B cell (primary cell): ENCODE measurements at places on chromosomes 2 and 18.
A peak's percentile ranks its signal among the peaks of the same experiment; 100 is the strongest.

DNA sequence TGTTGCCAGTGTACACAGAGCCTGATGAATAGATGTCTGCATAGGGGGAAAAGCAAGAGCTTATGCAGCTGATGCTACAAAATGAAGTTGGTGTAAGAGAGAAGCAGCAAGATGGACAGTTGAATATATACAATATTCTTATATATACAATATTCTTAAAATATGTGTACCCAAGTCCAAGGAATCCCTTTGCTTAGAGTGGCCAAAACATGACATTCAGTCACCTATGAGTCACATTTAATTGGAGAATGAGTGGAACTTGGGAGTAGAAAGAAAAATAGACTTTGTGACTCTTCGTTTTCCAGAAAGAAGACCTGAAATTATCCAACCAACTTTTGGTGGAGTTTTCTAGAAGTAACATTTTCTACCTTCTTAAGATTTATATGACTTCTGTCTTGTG, 81.8 kb downstream of the SCN9A start:
- no peak for DNase-seq

GRCh38 chr2:172697296-172697695, 38.3 kb upstream of the RAPGEF4 start:
- no peak for DNase-seq

- DNase-seq = no peak
Measured at GRCh38 chr2:106745468-106745867, 140.5 kb downstream of the ST6GAL2 start.

DNA sequence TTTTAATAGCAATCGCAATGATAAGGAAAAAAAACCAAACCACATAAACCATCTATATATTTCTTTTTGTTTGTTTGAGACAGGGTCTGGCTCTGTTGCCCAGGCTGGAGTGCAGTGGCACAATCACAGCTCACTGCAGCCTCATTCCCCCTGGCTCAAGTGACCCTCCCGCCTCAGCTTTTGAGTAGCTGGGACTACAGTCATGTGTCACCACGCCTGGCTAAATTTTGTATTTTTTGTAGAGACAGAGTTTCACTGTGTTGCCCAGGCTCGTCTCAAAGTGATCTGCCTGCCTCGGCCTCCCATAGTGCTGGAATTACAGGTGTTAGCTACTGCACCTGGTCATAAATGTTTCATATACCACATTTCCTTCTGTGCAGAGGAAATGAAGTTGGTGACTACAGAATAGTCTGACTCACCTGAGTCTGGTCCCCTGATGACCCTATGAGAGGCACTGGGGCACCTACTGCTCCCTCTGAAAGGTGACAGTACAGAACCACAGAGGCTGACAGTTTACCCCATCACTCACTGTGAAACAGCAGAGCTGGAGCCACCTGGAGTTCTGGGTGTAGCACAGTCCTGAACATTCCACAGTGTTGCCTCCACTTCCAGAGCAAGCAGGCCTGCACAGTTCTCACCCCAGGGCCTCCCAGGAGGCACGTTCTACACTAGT, 183.7 kb upstream of the PXDN start:
- no peak for DNase-seq

DNA sequence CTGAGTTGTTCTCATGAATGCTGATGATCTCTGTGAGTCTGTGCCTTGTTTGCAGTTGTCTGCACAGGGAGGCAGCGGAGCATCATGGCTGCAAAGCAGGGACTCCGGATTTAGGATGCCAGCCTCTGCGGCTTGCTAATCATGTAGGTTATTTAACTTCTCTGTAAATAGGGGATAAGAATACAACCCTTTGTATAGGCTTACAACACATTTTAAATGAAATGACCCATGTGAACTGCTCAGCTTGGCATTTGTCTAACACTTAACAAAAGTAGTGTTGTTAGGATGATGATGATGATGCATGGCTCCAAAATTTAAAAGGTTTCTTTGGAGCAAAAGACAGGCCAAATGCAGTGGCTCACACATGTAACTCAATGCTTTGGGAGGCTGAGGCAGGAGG, 19.4 kb downstream of the DYTN start:
- no peak for DNase-seq

DNA sequence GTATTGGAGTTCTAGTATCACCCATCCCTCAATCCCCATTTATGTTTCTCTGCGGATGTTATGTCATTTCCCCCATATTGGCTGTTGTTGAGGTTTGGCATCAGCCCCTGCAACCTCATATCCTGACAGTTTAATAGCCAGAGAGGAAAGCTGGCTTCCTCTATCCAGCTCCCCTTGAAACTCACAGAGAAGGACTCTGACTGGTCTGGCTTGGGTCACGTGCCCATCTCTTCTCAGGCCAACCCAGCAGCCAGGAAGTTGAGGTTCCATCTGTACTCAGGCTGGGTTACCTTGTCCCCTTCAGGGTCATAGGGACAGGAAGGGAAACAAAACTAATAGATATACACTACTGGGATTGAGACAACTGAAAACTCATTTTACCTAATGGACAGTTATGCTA, 148.0 kb upstream of the SLC14A2 start:
- DNase-seq = no peak

GRCh38 chr2:210264282-210264681, 39.0 kb upstream of the ACADL start:
- no peak for DNase-seq

- no peak for DNase-seq
Measured at GRCh38 chr2:238897122-238897880, 49.4 kb downstream of the TWIST2 start.

DNA sequence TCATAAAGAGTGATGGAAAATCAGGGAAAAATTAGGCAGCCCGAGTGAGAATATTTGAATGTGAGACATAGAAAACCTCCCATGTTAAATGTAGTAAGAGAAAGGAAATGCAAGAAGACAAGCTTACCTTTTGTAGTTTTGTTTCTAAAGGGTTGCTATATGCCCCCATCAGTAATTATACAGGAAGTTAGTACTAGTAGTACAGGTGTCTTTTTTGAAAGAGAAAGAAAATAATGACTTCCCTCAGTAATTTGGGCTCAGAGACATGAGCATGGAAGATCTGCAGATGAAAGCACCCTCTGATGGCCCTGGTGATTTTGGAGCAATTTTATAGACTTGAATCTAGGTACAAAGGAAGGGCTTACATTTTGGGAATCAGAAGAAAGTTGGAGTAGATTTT, 80.8 kb downstream of the RHBDD1 start:
- peak; percentile 16 for DNase-seq

- DNase-seq = no peak
Measured at GRCh38 chr18:6943143-6943542, 174.5 kb downstream of the LAMA1 start.

DNA sequence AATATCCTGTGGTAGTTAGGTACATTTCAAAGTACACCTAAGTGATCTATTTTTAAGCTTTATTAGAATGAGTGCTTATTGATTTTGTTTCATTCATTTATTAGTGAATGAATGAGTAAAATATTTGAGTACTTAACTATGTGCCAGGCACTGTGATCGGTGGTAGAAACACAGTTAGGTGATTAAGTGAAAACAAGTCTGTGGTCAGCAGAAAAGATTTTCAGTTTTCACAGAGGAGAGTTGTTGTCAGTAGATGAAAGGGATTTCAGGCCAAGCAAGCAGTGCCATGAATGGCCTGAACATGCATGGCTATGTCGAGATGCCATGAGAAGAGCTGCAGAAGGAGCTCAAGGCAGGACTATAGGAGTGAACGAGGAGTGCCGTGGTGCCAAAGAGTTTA, 85.9 kb downstream of the SPTBN1 start:
- DNase-seq = no peak

- DNase-seq = no peak
Measured at GRCh38 chr2:214492152-214492551, 81.3 kb downstream of the VWC2L start.

- no peak for DNase-seq
Measured at GRCh38 chr2:20430461-20431300, 16.2 kb upstream of the RHOB start.

DNA sequence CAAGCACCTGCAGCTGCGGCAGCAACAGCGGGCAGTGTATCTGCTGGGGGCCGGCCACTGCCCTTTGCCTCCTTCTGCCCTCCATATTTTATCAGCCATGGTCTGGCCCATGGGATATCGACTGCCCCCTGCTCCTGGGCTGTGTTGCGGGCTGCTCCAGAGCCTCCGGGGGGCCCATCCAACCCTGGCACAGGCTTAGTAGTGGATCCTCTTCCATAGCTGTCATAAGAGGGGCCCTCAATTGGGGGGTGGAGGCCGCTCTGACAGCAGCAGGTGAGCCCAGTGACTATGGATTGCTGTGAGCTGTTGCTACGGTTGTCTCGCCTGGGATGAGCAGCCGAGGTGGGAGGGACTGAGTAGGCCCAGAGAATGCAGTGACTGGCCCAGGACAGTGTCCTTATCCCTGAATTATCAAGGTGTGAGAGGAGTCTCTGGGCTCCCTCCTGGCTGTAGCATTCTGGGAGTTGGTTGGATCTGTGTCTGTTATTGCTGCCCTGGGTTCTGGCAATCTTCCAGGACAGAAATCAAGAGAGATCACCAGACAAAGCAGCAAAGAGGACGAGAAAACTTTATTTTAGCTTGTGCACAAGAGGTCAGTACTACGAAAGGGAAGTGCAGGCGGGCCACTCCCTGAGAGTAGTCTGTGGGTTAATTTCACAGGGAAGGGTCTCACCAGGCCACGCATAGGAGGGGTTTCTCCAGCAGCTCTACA, 145.1 kb downstream of the ASB1 start:
- DNase-seq = no peak

GRCh38 chr2:102166189-102166845, 20.5 kb upstream of the IL1RL2 start:
- no peak for DNase-seq

- no peak for DNase-seq
Measured at GRCh38 chr2:177568893-177569292, 176.3 kb downstream of the AGPS start.

GRCh38 chr18:30333310-30333709, 709.2 kb downstream of the DSC3 start:
- no peak for DNase-seq

GRCh38 chr18:41226186-41226585, 728.8 kb upstream of the PIK3C3 start:
- no peak for DNase-seq

DNA sequence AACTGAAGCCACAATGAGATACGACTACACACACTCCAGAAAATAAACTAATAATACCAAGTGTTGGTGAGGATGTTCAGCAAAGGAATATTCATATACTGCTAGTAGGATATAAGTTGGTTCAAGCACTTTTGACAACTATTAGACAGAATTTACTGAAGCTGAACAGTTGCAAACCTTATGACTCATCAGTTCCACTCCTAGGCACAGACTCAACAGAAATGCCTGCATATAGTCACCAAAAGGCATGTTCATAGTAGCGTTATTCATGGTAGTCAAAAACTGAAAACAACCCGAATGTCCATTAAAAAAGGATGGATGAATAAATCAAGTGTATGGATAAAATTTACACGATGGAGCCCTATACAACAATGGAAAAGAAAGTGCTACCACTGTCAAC, 232.0 kb downstream of the ANAPC1 start:
- no peak for DNase-seq

- no peak for DNase-seq
Measured at GRCh38 chr2:45653122-45653913, 1.8 kb downstream of the PRKCE start.

- no peak for DNase-seq
Measured at GRCh38 chr18:23908827-23909226, 105.7 kb upstream of the TTC39C start.

GRCh38 chr2:232976176-232976575, 36.9 kb downstream of the NGEF start:
- DNase-seq = no peak

- DNase-seq = no peak
Measured at GRCh38 chr2:61876400-61876799, 12.1 kb downstream of the CCT4 start.

- no peak for DNase-seq
Measured at GRCh38 chr18:79940814-79941472, 10.5 kb downstream of the SLC66A2 start.

DNA sequence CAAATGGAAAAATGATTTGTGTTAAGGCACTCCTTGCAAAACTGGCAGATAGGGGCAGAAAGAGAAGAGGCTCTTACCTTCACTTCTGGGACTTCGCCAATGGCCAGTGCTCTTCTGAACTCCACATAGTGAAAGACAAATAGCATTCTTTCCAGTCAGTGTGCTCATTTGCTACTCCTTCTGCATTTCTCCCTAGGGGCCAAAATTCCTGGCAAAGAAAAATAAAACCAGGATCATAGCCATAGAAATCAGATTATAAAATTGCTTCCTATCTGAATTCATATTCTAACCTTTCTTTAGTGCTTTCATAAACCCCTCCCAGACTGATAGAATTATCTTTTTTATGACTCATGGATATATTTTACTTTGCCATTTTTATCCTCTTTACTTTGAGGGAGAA, 56.9 kb upstream of the PELI1 start:
- DNase-seq = no peak

- DNase-seq = peak; percentile 66
Measured at GRCh38 chr2:68196120-68196716, 38.5 kb downstream of the PNO1 start.

DNA sequence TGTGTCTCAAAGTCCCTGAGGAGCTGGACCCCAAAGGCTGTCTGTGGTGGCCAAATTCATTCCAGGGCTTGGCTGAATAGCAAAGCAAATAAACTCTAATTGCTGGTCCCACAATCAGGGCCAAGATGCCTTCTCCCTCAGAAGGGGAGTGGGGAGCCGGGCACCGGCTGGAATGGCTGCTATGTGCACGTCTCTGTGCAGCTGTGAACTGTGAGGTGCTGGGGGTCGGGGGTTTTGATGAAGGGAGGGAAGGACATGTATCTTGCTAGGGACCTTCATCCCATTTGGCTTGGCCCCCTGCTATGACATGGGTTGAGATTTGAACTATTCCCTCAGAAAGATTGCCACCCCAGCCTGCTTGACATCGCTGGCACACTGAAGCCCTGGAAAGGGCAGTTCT, 60.4 kb downstream of the CIB4 start:
- no peak for DNase-seq
